Activated CD4-positive, alpha-beta memory T cell treated with anti-CD3 and anti-CD28 coated beads, Interleukin-2, amount 10 ng/mL, durations not matched to agents 7 days and 5 days (primary cell): ENCODE measurements at places on chromosomes 3 and 15. TPM values are rescaled to one million over a fixed set of nuclear protein-coding genes. Genes with fewer than 3 reads are reported as not detected.

NRROS gene
- 50.1 TPM for total RNA-seq

NRG4 gene
- total RNA-seq = not detected

CPNE9 gene
- total RNA-seq = 0.33 TPM

TUSC7 gene
- not detected for total RNA-seq

GUCA1C gene
- total RNA-seq = not detected

OXTR gene
- 0.73 TPM for total RNA-seq

SLC6A1 gene
- not detected for total RNA-seq

BCL2A1 gene
- 12.3 TPM for total RNA-seq

GHRL gene
- 0.95 TPM for total RNA-seq

ARHGEF26 gene
- total RNA-seq = 0.13 TPM

MYRIP gene
- total RNA-seq = not detected

CPEB1 gene
- not detected for total RNA-seq

ADGRG7 gene
- total RNA-seq = not detected

THRB gene
- total RNA-seq = not detected

MBD4 gene
- total RNA-seq = 47.4 TPM

XCR1 gene
- total RNA-seq = not detected

C2CD4B gene
- 0.40 TPM for total RNA-seq

C3orf33 gene
- 0.48 TPM for total RNA-seq

HCN4 gene
- total RNA-seq = not detected

NUDT16 gene
- 12.4 TPM for total RNA-seq

MUSTN1 gene
- total RNA-seq = 3.3 TPM

LMOD3 gene
- not detected for total RNA-seq

SLC51B gene
- not detected for total RNA-seq

NR2E3 gene
- total RNA-seq = not detected

GOLGA6L4 gene
- 1.7 TPM for total RNA-seq

EXD1 gene
- not detected for total RNA-seq

IL12A gene
- total RNA-seq = 0.55 TPM
